ENCODE measurements at places on chromosomes 16 and 17.

DNA sequence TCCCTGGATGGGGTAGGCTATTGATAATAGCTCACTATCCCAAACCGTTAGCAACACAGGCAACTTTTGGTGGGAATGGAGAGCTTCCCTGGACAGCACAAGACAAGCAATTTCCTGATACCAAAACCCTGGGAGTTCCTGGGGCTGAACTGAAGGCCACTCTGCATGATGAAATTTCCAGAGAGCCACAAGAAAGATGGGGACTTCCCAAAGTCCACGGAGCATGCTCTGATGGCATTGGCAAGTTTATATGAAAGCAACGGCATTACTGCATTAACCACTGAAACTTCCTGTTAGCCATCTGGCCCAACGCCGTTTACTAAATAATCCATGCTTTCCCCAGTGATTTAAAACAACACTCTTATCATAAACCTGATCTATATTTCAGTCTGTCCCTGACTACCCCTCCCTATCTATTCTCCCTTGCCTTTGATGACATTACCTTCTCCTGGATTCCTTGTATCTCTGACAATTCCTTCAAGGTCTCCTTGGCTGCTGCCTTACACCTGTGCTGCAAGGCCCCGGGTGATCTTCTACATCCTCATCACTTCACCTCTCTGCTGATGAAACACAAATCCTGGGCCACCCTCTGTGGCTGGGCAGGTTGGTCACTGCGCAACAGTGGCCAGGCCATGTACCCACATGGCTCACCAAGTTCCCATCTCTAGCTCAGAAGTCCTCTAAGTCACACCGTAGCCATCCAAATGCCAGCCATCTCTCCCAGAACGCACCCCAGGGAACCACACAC, 108.5 kb upstream of the RCVRN start:
- DNase-seq = no peak

DNA sequence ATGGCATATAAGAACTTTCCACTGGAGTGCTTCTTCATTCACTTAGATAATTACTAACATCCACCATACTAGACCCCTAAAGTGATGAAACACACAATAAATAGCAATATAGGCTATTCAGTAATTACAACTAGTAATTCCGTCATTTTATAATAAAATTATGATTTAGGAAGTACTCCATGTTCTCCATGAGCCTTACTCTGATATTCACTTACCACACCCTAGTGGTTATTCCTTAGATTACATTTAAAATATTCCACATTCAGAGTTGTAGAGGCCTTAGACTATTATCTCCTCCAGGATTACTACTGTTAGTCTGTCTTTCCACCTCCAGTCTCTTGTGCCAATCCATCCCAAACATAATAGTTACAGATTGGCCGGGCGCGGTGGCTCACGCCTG, 62.4 kb downstream of the STH start:
- DNase-seq = no peak

DNA sequence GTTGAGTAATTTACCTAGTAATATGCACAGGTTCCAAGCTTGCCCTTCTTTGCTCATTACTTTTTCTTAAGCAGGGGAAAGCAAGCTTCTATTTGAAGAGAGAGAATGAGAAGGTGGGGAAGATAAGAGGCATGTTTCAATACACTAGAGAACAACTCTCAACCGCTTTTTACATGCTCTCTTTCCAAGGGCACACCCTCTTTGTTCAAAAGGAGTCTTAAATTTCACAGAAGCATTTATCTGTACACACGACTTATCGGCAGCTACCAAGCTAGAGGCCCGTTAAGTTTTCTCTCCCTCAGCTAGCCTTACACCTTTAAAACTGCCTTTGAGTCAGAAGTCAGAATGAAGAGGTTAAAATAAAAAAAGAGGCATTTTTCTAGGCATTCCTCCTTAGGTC, 79.6 kb downstream of the STH start:
- no peak for DNase-seq

DNA sequence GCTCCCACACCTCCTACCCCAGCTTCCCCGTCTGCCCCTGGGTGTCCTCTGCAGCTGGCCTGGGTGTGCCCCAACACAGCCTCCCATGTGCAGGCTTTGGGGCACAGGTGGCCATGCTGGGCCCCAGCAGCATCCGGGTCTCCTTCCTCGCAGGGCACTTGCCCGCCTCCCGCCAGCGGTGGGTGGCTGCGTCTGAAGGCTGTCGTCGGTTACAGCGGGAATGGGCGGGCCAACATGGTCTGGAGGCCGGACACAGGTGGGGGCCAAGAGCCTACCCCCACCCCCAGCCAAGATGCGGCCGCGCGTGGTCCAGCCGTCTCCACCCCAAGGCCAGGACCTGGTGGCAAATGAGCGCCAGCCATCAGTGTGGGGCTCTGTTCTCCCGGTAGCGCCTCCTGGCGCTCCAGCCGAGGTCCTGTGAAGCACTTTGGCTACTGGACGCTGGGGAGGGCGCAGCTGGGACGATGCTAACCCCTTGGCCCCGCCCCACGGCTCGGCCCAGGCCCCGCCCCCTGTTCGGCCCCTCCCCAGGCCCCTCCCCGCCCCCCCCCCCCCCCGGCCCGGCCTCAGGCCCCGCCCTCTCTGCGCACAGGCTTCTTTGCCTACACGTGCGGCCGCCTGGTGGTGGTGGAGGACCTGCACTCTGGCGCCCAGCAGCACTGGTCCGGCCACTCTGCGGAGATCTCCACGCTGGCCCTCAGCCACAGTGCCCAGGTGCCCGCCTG, 7.3 kb upstream of the RHOT2 start:
- DNase-seq = peak; percentile 60

DNA sequence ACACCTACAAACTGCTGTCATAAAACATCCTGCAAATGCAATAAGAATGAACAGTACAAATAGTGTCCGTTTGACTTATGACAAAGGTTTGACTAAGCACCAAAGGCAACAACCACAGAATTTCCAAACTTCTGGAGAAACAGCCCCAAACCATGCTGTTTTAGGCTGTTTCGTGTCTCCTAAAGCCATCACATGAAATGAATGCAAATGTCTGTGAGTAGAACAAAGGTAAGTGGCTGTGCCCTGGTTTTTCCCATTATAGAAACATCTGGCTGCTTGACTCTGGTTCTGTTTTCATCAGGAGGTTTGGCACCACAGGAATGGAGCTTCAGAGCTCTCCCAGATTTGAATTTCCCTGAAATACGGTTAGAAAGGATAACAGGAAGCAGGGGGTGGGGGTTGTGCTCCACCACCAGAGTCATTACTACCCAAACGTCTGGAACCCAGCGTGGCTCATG, 4.6 kb upstream of the EMP2 start:
- no peak for DNase-seq

GRCh38 chr17:55354941-55355340, 66.7 kb downstream of the MMD start:
- no peak for DNase-seq

DNA sequence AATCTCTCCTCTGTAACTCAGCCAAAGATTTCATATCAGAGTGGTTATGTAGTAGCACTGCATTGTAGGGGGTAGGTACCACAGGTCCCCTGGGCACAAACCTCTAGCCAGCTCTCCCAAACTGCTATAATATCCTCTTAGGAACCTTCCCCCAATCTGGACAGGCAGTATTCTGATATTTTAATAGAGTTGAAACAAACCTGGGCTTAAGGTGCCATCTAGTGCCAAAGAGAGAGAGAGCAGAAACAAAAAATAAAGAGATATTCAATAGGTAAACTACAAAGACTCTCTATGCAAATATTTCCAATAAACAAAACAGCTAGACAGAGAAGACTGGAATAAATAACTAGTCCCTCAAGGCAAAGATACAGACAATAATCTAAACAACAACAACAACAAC, 1070.0 kb downstream of the CDH11 start:
- DNase-seq = no peak

DNA sequence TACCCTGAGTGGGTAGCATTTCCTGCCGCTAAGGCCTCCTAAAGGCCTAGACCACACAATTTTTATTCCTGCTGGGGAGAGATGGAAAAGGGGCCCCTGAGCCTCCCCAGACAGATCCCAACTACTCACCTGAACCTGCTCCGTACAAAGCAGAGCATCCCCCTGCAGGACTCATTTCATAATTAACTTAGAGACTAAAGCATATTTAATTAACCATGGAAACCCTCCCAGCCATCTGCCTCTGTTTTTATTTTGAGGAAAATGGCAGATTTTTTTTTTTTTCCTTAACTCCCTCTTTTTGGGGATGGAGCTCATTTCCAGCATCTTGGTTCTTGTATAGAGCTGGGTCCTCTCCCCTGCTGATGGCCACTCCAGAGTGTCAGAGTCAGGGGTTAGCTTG, 96.5 kb upstream of the CRHR1 start:
- DNase-seq = no peak

GRCh38 chr16:30076276-30076791, 540 bp downstream of the PPP4C start:
- DNase-seq = no peak

DNA sequence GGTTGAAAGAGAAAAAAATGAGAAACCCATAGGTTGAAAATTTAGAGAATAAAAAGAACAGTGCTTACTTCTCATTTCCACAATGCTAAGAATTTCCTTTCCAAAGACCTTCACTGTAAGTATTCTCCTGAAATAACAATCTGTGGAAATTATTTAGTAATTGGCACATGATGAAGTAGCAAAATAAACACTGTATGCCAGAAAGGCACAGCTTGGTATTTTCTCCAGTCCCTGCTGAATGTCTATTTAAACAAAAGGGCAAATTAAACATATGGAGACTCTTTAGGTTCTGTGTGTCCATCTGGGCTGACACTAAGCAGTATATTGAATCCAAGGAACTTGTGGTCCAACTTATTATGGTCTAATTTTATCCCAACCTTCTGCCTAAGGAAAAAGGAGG, 46.1 kb downstream of the CHCT1 start:
- DNase-seq = no peak
